ENCODE measurements at places on chromosomes 4 and X.

- DNase-seq = no peak
Observed at GRCh38 chrX:48848847-48849246, 13.4 kb upstream of the PCSK1N start.

DNA sequence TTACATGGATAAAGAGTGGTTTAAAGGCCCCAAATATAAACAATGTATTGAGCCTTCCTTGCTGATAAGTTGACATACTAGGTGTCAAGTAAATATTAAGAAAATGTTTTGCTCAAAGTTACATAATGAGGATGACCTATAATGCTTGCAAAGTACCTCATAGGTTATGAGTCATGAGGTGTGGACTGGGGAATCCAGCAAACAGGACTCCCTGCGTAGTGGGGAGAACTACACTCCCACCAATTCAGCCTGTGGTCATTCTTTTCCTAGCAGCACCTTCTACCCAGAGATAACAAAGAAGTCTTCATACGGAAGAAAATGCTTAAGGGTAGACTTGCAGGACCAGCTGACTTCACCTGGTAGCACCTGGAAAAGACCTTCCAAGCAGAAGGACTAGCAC, 418.9 kb upstream of the CPEB2 start:
- DNase-seq = no peak

GRCh38 chrX:37662181-37662580, 23.4 kb upstream of the XK start:
- no peak for DNase-seq

DNA sequence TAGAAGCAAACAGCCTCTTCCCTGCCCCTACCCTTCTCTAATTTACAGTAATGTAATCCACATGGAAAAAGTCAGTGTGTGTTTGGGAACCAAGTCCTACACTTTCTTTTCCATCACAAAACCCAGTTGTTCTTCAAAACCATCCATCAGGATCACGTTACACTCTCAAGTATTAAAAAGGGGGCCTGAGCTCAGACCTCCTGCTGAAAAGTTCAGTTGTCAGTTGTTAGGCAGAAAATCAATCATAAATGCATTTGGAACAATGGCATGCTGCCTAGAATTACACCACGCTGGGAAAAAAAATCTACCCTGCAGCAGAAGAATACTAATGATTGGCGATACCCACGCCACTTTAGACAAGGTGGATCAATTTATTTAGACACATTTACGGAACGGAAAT, 236.5 kb downstream of the PARM1 start:
- no peak for DNase-seq

GRCh38 chrX:72715546-72715945, 1.4 kb upstream of the PHKA1 start:
- DNase-seq = no peak
